ENCODE measurements at places on chromosomes 2 and 18.

DNA sequence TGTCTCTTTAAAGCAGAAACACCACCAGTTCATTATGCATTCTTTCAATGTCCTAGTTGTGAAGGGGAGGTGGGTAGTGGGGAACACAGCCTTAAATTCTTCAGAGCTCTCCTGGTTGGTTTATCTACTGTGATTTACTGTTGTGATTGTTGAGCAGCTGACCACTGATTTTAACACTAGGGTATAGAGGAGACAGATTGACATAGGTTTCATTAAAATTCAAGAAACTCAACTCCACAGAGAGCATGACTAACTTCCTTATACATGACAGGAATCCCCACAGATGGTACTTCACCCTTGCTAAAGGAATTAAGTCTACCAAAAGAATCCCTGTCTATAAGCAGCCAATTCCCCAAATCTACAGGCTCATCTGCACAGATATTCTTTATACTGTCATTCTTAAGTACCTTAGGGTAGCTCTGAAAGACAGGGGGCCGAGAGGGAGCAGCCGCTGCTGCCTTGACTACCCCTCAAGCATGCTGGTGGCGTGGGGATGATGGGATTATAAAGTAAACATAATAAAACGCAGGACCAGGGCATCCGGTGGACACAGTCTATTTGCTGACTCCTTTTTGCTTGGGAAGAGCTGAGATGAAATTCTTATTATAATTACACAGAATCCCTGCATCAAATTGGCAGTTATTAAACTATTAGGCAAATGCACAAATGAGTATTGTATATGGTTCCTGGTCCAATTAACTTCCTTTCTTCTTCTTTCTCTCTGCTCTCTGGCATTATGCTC is 1377.6 kb upstream of the PIK3C3 start:
- no peak for DNase-seq

DNA sequence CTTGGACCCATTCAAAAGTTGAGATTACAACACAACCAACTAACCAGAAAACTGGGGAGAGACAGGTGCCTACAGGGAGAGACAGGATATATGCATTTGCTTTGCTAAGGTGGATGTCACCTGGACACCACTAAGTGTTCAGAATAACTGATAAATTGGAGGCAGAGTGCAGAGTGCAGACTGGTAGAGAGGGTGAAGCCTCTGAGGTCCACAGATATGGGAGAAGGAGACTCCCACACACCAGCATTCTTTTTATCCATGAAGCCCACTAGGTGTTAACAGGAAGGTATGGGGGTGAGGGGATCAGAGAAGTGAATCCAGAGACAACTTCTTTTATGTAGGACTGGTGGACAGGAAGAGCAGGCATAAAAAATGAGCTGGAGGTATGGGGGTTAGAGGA is 1310.0 kb upstream of the ZEB2 start:
- no peak for DNase-seq

DNA sequence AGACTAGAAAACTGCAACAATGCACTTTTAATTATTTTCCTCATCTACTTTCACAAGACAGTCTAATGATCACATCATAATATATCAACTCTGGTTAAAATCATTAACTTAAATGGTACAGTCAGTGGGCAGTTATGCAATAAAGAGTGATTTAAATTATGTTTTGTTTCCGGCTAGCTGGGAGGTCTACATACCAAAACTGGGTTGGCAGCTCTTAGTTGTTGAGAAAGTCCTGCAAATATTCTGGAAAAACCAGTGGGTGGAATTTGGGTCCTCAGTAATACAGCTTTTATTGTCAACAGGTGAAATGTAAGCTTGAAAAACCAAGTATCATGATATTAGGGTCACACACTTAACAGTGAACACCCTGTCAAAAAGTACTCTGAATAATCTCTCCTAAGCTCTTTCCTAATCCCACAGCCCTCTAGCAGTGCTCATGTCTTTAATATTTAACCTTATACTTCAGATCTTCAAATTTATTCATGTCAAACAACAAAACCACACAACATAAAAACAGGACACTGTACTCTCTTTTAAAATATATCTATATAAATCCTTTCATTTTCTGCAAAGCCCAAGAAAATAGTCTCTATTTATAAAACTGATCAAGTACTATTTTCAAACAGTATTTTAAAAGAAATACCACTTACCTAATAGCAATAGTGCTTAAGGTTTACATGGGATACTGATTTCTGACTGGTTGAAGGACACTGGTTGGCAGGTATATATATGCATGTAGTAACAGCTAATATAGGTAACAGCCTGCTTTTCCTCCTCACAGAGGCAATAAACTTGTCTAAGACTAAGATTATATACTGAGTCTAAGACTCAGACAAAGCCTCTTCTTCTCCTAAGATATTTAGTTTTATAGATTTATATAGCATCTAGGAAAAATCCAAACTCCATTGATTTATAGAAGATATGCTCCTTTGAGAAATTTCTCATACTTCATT is 103.8 kb downstream of the GAREM1 start:
- DNase-seq = no peak

- no peak for DNase-seq
These were observed 92.6 kb upstream of the KCNE4 start for GRCh38 chr2:222959358-222959757.

GRCh38 chr2:42053482-42053790 is 5.6 kb downstream of the PKDCC start:
- DNase-seq = no peak

- no peak for DNase-seq
These were observed 29.6 kb downstream of the ARHGAP15 start for GRCh38 chr2:143158551-143159485.

GRCh38 chr2:1671916-1672315 is 72.4 kb downstream of the PXDN start:
- DNase-seq = no peak

DNA sequence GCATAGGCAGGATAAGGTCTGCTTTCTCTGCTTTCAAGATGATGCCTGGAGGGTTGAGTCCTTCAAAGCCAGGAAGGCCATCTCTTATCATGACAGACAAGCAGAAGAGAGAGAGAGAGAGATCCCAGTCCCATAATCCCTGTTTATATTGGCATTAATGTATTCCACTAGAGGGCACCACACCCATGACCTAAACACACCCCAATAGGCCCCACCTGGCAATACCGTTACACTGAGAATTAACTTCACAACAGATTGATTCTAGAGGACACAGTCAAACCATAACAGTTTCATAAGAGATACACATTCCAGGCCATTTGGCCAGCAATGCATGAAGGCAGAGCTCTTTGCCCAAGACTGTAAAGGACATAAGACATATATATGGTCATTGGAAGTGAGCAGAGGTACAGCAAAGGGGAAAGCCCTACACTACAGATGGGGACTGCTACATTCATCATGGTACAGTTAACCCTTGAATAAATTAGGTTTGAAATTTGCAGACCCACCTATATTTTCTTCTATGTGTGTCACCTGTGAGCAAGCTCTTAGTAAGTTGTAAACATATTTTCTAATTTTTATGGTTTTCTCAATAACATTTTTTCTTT is 1516.1 kb downstream of the RPIA start:
- no peak for DNase-seq

- DNase-seq = no peak
These were observed 66.2 kb upstream of the KLF7 start for GRCh38 chr2:207231967-207232366.

DNA sequence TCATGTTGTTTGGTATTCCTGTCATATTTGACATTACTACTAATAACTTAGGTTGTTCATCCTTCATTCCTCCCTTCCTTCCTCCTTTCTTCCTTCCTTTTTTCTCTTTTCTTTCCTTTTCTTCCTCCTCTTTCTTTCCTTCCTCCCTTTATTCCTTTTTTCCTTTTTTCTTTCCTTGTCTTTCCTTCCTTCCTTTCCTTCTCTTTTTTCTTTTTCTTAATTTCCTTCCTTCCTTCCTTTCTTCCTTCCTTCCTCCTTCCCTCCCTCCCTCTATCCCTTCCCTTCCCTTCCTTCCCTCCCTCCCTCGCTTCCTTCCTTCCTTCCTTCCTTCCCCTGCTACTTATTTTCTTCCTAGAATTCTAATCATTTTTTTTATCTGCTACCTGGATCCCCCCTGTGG is 66.1 kb downstream of the CTNNA2 start:
- DNase-seq = no peak

GRCh38 chr18:62611453-62612288 is 88.8 kb downstream of the ZCCHC2 start:
- no peak for DNase-seq

Measured in stimulated activated naive CD4-positive, alpha-beta T cell treated with Interleukin-2 at 50 U/mL for 16 hours (primary cell).